ENCODE measurements at places on chromosomes 16 and 17. TPM values are rescaled to one million over a fixed set of nuclear protein-coding genes. Genes with fewer than 3 reads are reported as not detected.

DNA sequence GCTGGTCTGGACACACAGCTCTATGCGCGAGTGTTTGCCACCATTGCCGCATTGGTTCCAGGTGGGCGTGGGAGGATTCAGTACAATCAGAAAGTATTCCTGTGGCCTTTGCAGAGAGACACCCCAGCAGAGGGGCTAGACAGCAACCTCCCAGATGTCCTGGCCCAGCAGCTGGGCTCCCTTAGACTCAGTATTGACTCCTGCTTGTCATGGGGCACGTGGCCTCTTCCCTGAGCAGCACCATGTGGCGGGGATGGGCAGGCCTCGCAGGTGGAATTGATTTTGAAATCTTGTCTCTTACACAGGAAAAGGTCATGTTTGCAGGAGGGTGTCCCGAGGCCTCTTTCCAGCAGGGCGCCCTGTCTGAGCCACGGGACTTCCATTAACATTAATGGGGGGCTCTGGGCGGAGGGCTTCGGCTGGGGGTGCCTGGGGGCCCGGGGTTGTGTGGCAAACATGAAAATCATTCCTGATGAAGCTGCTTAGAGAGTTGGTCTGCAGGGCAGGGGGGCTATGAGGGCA, 96.4 kb downstream of the C16orf78 start:
- H3K4me1 ChIP-seq = no peaks in the 10 kb centered on the region
- H3K27ac ChIP-seq = no peak overlapping the region
- H3K36me3 ChIP-seq = no peaks in the 10 kb centered on the region

Gene SLC6A2
- not detected for polyA plus RNA-seq

- H3K27ac ChIP-seq = no peak overlapping the region
- DNase-seq = no peak
- H3K4me1 ChIP-seq = peaks cover 20% of the 10 kb centered on the region
Observed at GRCh38 chr16:8889893-8890548, 7.9 kb downstream of the LITAFD start.

GRCh38 chr17:42673266-42673884, 3.4 kb downstream of the PLEKHH3 start:
- H3K27ac ChIP-seq = no peak overlapping the region
- H3K36me3 ChIP-seq = peaks cover 42% of the 10 kb centered on the region
- no peak overlapping the region for H3K4me3 ChIP-seq

Gene KRTAP16-1
- not detected for polyA plus RNA-seq

DNA sequence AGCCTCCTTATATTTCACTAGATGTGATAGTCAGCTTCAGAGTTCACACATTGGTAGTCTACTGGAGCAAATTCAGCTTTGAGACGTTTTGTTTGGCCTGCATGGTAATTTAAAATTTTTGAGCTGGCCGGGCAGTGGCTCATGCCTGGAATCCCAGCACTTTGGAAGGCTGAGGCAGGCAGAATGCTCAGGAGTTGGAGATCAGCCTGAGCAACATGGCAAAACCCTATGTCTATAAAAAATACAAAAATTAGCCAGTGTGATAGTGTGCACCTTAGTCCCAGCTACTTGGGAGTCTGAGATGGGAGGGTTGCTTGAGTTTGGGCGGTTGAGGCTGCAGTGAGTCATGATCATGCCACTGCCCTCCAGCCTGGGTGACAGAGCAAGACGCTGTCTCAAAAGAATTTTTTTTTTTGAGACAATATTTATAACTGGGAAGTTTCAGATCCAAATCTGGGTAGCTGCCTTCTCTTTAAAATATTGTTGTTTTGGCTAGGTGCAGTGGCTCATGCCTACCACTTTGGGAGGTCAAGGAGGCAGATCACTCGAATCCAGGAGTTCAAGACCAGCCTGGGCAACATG, 4.8 kb upstream of the BLMH start:
- H3K4me3 ChIP-seq = no peak overlapping the region
- no peaks in the 10 kb centered on the region for H3K4me1 ChIP-seq
- no peaks in the 10 kb centered on the region for H3K36me3 ChIP-seq
- peaks cover 4% of the 10 kb centered on the region for H3K27me3 ChIP-seq
- DNase-seq = no peak

Gene C16orf86
- 0.63 TPM for polyA plus RNA-seq

- no peak overlapping the region for H3K4me3 ChIP-seq
- H3K4me1 ChIP-seq = peaks cover 6% of the 10 kb centered on the region
- peaks cover 20% of the 10 kb centered on the region for H3K27me3 ChIP-seq
- no peak overlapping the region for H3K27ac ChIP-seq
Observed at GRCh38 chr16:5065326-5065725, 430 bp downstream of the C16orf89 start.

Gene ATP2A3
- 0.76 TPM for polyA plus RNA-seq

Gene CCL15
- not detected for polyA plus RNA-seq

GRCh38 chr17:74394977-74395376, 27.7 kb downstream of the GPR142 start:
- no peaks in the 10 kb centered on the region for H3K4me1 ChIP-seq
- no peak overlapping the region for H3K27ac ChIP-seq
- H3K36me3 ChIP-seq = no peaks in the 10 kb centered on the region
- H3K27me3 ChIP-seq = no peaks in the 10 kb centered on the region
- DNase-seq = no peak
- H3K4me3 ChIP-seq = no peak overlapping the region
